ENCODE measurements at places on chromosomes 7 and 10.

DNA sequence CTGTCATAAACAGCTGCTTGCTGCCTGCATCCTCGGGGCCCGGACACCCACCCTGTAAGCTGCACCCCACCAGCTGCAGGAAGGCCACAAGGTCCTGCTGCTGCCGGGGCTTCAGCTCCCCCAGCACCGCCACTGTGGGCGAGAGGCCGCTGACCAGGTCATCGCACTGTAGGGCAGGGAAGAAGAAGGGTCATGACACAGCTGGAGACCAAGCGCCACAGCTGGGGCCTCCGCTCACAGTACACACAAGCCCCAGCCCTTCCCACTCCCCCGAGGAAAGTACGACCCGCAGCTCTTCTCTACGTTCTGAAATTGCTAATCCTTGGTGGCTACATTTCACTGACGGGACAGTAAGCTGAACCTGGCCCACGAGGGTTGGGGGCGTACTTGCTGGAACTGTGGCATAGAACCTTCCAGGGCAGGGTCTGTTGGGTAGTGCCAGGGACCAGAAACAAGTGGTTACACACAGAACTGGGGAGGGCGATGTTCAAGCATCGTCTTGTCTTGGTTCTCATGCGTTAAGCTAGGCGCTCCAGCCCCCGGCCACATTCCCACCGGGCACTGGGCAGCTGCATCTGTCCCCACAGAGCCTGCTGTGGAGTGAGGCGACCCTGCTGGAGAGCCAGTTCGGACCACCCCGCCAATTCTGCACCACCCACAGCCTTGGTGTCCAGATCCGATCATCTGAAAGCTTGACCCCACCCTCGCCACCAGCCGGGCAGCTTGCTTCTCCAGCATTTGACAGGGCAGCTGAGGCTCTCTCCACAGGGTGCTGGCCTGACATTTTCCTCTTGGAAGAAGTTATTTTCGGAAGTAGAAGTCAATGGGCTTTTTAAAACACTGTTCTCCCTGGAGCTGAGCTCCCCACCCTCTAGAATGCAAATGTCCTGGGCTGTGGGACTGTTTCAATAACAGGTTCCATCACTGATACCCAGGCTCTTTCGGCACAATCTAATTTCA lies 50.8 kb downstream of the GSDME start:
- DNase-seq, result no peak

DNA sequence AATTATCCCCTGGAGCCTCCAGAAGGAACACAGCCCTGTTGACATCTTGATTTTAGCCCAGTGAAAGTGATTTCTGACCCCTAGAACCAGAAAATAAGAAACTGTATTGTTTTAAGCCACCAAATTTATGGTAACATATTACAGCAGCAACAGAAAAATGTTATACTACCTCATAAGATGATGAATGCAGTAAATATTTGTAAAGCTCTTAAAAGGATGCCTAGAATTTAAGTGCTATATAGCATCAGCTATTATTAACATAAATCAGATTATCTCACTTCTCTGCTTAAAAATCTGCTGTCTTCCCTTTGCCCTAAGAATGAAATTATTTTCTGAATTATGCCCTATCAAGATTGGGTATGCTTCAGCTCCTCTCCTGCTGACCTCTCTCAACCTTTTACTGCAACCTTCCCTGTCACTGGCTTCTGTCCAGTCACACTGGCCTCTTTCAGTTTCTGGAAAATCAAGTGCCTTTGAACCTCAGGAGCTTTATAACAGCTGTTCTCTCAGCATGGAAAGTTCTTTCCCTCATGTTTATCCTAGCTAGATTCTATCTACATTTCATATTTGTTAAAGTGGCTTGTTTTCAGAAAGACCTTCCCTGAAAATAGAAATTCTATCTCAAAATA lies 78.9 kb downstream of the GPR37 start:
- no peak for DNase-seq

DNA sequence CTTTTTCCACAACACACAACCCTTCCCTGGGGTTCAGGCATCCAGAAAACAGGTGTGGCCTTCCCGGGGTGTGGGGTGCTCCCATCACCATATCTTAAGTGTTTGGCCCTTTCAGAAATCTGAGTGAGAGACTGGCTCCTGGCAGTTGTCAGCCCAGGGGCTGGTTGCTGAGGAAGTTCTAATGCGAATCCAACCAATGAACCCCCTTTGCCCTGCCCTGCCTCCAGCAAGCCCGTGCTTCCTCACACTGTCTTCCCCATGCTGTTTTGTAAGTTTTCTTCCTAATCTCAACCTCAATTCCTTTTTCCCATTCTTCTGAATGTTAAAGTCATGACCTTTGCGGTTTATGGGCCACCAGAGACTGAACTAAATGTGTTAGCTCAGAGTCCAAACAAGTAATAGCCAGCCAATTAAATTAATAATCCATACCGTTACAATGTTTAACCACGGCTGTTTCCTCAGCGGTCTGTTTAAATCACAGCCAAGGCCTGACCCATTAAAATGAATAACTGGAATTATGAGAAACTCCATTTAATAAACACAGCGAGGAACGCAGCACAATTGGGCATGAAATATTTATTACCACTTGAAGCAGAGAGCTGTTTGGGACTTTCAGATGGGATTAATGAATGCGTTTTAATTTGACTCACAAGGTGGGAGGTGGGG lies 90.9 kb upstream of the TCF7L2 start:
- DNase-seq, result no peak

GRCh38 chr7:100406767-100407166 lies 21.7 kb downstream of the ZCWPW1 start:
- DNase-seq, result peak; percentile 31

- DNase-seq, result no peak
Measured at GRCh38 chr7:154960063-154960790, 42.7 kb downstream of the PAXIP1 start.

GRCh38 chr7:142603870-142604448 lies 145.3 kb upstream of the PRSS1 start:
- peak; percentile 63 for DNase-seq

DNA sequence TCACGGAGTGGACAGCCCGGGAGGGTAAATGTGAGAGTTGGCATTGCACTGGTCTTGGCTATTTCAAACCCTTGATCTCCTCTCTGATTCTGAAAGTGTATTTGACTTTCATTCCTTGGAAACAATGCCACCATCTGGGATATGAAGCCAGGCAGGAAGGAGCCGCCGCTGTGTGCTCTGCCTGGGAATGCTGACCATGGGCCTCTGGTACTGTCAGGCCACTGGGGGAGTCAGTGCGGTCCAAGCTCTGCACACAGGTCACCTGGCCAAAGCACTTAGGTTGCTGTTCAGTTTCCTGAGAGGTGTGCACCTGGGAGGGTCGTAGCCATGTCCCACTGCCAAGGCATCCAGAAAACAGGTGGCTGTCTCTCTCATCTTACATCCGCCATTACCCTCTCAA lies 68.5 kb upstream of the SHH start:
- DNase-seq, result no peak

DNA sequence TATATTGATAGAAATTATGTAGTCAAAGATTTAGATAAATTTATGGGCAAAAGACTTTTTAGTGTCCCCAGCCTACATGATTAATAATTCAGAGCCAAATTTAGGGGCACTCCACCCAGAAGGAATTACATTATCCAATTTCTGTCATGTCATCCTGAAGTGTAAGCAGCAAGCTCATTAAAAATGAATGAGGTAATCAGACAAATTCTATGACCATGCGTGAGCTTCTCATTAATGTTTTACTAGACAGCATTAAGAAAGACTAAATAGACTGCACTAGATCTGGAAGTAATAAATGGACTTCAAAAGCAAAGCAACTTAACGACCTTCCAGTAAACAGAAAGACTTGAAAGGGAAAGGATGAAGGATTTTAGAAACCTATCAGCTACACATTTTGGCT lies 22.7 kb upstream of the TRUB1 start:
- no peak for DNase-seq
